HTR-8/SVneo (cell line): ENCODE measurements at places on chromosomes 5 and 9.

GRCh38 chr9:101333490-101333889, 51.3 kb downstream of the BAAT start:
- DNase-seq: no peak

GRCh38 chr5:87190687-87191086, 77.0 kb upstream of the RASA1 start:
- DNase-seq: no peak

DNA sequence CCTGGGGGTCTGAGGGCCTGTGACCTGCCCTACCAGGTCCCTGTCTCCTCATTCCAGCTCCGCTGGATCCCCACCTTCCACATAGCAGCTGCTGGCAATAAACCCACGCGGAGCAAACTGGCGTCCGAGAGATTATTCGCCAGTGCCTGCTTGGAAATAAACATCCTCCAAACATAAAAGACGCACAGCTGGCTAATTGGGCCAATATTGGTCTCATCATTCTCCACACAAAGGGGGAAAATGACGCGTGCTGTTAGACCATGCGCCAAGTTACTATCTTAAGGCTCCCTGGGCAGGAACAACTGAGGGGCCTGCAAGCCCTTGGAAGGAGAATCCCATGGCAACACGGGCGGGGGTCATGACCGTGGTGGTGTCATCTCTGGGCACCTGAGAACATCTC, 73.3 kb upstream of the SARDH start:
- DNase-seq: no peak

DNA sequence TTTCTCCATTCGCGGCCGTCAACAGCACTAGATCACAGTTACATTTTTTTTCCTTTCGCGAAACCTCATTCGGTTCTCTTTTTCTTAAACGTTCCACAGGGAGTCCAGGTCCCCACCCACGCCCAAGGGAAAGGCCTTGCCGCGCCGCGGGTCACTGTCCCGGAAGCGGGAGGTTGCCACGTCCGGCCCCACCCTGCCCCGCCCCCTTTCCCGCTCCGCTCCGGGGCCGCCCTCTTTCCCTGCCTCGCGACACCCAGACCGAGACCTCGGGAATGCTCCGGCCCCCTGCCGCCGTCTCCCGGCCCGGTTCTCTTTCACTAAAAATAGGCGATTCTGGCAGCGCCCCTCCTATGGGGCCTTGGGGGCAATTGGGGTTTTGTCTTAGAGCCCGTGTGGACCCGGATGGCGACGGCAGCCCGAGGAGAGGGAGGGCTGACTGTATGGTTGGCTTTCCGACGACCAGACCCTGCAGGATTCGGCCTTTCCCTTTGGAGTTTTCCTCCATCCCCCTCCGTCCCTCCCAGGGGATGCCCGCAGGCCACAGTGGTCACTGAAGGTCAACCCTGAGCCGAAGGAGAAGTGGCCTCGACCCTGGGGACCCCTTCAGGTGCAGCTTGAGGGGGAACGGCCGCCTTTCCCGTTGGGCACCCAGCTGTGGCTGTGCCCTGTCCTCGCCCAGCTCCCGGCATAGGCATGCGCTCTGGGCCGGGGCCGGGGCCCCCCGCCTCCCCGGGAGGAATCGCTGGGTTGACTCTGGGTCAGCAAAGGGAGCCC, 2.8 kb upstream of the RACK1 start:
- DNase-seq: peak; percentile 80

GRCh38 chr5:175501759-175502158, 23.4 kb downstream of the SFXN1 start:
- DNase-seq: no peak

DNA sequence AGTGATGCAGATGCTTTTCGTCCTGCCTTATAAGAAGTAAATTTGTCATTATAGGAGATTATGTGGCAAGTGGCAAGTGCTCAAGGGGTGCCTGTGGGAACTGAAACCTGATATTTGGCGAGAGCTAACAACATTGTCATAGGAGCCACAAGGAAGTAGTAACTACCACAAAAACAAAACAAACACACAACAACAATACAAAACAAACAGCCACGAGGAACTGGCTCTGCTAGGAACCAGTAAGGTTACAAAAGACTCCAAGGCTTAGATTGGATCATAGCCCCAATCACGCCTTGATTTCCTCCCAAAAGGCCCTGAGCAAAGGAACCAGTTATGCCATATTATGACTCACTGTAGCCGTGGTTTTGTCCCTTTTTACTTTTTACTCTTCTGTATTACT, 1045.2 kb downstream of the CDH12 start:
- no peak for DNase-seq

- no peak for DNase-seq
Observed at GRCh38 chr9:130444565-130445221, at the start of gene ASS1. Gene ASS1 (plus strand): TSS chr9:130444961. CDS start chr9:130452229, 7,268 bp downstream.

DNA sequence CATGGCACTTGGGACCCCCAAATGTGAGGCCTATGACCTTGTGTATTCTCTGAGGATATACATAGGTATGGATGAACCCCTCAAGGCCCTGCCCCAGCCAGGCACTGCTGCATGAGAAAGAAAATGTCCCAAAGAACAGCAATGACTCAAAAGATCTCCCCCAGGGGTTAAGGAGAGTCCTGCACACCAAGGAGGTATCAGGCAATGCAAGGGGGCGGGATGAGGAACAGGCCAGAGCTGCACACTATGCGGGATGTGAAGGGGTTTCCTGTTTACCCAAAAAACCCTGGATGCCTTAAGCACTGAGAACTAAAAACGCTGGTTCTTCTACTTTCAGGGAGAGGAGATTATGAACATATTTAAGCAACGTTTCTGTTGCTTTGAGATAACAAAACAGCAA, 3.4 kb downstream of the RAPGEF1 start:
- no peak for DNase-seq
